Activated CD8-positive, alpha-beta memory T cell treated with anti-CD3 and anti-CD28 coated beads, Interleukin-2, amount 10 ng/mL, durations not matched to agents 7 days and 5 days (primary cell): ENCODE measurements at places on chromosomes 1 and 21.
A peak's percentile ranks its signal among the peaks of the same experiment; 100 is the strongest.

- no peak for DNase-seq
These were observed 561.8 kb upstream of the PRMT6 start for GRCh38 chr1:106494646-106495045.

GRCh38 chr1:219582296-219582695 is 30.6 kb downstream of the ZC3H11B start:
- no peak for DNase-seq

- no peak for DNase-seq
These were observed 104.4 kb downstream of the PTPN14 start for GRCh38 chr1:214446772-214447556.

DNA sequence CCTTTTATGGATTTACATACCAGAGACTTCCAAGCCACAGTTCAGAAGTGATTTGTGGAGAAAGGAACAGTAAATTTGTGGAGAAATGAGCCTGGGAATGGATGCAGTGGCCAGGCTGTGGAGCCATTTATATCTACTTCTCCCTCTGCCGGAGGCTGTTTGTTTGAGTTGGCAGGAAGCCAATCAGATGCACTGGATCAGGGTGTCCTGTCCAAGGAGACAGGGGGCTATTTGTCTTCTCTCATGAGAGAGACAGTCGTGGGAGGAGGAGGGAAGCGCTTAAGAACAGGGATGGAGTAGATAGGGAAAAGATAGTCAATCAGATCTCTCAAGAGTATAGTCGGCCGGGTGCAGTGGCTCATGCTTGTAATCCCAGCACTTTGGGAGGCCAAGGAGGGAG is 2.8 kb upstream of the HAPLN2 start:
- no peak for DNase-seq

DNA sequence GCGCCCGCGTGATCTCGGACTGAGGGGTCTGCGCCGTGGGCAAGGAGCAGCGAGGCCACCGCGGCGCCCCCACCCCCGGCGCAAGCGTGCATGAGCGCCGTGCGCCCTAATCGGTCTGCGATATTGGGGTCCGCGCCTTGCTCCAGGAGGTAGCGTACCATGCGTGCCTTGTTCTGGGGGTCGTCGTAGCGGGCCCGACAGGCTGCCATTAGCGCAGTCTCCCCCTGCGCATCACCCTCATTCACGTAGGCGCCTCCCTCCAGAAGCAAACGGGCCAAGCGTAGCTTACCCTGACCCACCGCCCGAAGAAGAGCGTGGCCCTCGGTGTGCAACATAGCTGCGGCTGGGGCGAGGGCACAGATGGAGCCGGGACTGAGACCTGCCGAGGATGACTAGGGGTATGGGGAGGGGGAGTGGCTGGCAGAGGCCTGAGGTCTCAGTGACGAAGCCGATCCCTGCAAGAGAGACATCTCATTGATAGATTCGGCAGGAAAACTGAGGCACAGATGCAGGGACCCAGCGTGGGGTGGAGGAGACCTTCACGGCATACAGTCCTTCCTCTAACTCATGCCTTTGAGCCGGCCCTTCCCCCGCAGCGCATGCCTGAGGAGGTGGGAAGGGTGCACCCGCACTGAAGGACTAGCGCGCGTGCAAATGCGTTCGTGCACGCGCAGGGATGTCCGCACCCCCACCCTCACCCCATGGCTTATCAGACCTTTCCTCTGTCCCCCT is 2.8 kb downstream of the ANKRD34A start:
- DNase-seq: peak; percentile 71

GRCh38 chr1:204196068-204196795 is at the start of gene KISS1:
KISS1 (minus strand) TSS chr1:204196491; CDS start chr1:204192876, 3,615 bp downstream.
- no peak for DNase-seq

DNA sequence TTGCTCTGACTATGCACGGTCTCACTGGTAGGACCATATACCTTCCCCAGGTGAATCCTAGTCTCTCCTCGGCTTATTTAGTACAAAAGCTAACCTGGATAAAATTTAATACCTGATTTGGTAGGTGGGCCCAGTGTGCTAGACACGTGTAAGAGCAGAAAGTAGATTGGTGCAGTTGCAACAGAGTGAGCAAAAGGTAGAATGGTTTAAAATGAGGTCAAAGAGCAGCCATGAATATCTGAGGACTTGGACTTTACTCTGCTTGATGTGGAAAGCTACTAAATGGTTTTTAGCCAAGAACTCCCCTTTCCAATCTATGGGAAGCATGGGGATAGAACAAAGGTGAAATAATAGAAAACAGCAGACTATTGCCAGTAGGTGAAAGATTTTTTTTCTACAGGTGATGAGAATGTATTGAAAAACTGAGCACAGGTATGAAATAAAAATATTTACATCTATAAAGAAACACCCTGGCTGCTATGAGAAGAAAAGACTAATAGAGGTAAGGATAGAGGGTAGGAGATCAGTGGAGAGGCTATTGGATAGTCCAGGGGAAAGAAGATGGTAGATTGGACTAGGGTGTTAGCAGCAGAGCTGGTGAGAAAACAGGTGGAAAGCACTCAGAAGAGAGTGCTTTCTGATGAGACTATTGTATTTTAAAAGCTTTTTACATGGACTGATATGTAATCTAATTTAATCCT is 61.3 kb upstream of the BCL9 start:
- DNase-seq: no peak
